ENCODE measurements at places on chromosomes 2 and 18.

GRCh38 chr2:213862407-213863076, 548.3 kb upstream of the VWC2L start:
- no peak for DNase-seq

DNA sequence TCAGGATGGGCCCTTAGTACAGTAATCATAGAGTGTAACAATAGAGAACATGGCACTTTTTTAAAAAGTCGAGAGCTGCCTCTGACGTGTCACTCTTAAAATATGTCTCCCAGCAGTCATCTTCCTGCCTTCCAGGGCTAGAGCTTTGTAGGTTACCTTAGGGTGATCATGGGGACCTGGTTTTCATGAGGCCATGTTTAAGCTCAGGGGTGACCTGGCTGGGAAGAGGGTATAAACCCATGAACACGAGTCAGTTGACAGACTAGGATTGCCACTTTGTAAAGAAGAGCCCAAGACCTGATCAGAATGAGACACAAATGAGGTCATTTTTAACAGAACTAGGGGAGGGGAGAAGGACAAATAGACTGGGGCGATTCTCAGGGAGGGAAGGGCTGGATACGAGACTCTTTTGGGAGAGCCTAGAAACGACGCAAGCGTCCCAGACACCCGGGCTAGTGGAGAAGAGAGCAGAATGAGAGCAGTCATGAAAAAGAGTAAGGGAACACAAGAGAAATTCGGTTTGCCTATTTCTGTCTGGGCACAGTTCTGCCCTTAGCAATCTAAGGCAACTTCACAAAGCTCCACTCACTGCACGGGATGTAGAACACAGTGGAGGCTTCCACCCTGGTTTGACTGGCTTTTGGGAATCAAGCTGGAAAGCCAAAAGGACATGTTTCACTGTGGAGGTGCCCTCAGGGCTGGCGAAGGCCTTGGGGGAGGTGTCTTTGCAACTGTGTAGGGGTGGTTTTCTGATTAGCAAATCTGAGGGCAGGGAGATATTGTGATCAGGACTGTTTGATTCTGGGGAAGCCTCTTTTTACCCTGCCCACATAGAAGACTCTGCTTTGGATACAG, 1.8 kb upstream of the RAB31 start:
- no peak for DNase-seq

- DNase-seq, result no peak
These were observed 22.5 kb upstream of the PLEKHM3 start for GRCh38 chr2:208047840-208048239.

DNA sequence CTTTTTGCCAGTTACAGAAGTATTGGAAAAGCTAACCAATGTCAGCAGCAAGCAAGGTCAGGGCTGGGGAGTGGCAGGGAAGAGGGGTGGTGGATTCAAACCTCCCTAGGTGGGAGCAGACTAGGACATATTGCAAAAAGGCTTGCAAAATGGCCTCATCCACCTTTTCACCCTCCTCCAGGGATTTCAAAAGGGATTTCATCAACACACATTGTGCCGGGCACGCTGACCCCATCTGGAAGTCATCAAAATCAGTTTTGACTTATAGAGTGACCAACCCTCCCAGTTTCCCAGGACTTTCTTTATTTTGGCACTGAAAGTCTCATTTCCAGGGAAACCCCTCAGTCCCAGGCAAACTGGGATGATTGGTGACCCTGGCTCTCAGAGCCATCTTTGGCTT, 94.7 kb downstream of the BIN1 start:
- DNase-seq, result no peak

DNA sequence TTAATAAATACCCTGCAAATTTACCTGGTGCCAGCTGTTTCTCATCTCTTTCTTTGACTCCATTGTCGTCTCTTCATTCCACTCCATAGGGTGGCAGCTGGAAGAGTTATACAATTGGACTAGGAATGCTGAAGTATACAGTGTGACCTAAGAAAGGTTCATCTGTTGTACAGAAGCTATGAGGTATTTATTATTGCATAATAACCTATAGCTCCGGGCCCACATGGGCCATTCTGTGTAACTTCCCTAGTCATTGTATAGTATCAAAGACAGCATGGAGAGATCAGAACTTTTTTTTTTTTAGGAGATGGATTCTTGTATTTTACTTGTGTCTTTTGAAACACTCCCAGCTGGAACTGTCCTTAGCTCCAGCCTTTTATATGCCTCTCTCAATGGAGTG, 26.2 kb downstream of the BMP10 start:
- DNase-seq, result no peak

DNA sequence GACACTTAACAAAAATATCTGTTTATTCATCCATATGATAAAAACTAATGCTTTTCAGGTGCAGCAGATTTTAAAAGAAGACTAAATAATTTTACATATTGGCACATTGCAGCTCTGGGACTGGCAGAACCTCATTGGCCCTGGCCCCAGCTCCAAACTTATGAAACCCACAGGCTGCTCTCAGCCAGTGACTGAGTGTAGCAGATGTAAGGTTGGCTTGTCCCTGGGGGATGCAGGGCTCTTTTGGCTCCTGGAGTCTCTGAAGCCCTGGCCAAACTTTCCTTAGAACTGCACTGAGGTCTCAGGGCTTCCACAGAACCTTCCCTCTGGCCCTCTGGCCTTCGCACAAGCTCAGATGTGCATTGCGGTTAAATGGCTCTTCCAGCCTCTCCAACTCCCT, 725.0 kb upstream of the SOX11 start:
- no peak for DNase-seq

GRCh38 chr18:44835703-44836102, 155.0 kb downstream of the SETBP1 start:
- DNase-seq, result no peak

DNA sequence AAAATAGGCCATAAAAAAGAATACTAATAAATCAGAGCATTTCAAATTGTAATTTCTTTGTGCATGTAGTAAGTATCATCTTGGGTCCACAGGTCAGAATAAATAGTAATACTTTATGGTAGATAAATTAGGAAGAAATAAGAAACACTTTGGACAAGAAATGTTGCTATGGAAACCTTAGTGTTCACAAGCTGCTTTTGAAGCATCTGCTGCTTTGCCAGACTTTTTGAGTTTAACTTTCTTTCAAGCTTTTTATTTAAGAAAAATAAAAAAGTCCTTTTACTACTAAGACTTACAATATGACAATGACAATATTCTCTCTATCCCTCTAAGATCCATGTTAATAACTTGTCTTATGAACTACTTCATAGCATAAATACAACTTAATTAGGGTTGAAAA, 690.7 kb upstream of the FSHR start:
- no peak for DNase-seq

- DNase-seq, result no peak
These were observed 29.6 kb downstream of the CYRIA start for GRCh38 chr2:16635791-16636699.

GRCh38 chr2:127624756-127625571, 21.0 kb upstream of the GPR17 start:
- DNase-seq, result no peak

DNA sequence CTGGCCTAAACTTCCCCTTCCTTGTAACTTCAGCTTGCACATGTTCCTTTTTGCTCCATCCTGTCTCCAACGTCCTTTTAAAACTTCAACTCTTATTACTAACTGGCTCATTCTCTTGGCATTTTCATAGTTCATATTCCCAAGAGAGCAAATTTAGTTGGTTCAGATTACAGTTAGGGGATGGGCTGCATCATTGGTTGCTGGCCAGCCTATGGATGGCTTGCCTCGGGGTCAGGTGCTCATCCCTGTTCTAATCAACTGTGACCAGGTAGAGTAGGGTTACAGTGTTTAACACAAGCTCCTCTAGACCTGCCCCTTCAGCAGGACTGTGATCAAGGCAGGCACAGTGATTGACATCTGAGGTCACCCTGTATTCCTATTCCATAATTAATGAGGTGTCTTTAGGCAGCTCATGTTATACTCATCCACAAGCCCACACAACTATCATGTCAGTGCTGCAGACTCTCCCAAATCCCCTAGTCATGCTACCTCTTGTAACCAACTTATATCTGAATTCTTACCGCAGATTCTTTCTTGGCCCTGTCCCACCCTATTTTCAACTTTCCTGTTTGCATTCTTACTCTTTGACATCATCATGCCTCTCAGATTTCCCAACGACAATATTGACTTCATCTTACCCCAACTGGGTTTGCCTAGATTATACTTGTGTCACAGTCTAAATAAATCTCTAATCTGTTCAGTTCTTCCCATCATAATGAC, 293.3 kb downstream of the MTX2 start:
- DNase-seq, result no peak

- no peak for DNase-seq
These were observed at the start of gene MGAT5 for GRCh38 chr2:134253804-134254203. Gene MGAT5, plus strand, starts transcription at chr2:134254072. Its CDS starts 332 bp downstream, at chr2:134254404.

DNA sequence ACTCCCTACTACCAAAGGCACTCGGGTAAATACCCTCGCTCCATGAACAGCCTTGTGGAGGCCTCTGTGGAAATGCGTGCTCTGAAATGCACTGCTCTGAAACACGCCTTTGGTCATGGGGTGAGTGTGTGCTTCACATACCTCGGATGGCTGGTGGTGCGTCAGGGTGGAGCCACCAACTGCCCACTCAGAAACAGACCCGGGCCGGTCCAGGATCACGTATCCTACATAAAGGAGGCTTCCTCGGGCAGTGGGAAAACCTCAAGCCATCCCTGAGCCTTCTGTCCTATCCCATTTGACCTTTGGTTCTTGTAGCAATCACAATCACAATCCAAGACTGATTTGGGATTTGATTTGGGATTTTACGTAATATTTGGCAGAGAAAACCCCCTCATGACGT, 53.5 kb upstream of the ZNF516 start:
- DNase-seq, result no peak

DNA sequence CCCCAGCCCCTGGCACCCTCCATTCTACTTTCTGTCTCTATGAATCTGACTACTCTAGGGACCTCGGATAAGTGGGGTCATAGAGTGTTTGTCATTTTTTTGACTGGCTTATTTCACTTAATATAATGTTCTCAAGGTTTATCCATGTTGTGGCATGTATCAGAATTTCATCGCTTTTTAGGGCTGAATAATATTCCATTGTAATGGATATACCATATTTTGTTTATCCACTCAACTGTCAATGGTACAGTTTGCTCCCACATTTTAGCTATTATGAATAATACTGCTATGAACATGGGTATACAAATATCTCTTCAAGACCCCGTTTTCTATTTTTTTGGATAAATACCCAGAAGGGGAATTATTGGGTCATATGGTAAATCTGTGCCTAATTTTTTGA, 7.4 kb downstream of the TRAF3IP1 start:
- DNase-seq, result no peak

DNA sequence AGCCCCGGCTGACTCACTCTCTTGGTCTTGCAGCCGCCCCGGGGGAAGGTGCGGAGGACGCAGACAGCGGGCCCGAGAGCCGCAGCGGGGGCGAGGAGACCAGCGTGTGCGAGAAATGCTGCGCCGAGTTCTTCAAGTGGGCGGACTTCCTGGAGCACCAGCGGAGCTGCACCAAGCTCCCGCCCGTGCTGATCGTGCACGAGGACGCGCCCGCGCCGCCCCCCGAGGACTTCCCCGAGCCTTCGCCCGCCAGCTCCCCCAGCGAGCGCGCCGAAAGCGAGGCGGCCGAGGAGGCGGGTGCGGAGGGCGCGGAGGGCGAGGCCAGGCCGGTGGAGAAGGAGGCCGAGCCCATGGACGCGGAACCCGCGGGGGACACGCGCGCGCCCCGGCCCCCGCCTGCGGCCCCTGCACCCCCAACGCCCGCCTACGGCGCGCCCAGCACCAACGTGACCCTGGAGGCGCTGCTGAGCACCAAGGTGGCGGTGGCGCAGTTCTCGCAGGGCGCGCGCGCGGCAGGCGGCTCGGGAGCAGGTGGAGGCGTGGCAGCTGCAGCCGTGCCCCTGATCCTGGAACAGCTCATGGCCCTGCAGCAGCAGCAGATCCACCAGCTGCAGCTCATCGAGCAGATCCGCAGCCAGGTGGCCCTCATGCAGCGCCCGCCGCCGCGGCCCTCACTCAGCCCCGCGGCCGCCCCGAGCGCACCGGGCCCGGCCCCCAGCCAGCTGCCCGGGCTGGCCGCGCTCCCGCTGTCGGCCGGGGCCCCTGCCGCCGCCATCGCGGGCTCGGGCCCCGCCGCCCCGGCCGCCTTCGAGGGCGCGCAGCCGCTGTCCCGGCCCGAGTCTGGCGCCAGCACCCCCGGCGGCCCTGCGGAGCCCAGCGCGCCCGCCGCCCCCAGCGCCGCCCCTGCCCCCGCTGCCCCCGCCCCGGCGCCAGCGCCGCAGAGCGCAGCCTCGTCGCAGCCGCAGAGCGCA, 12.7 kb downstream of the SALL3 start:
- no peak for DNase-seq

GRCh38 chr18:24499814-24500213, 39.4 kb downstream of the HRH4 start:
- no peak for DNase-seq

DNA sequence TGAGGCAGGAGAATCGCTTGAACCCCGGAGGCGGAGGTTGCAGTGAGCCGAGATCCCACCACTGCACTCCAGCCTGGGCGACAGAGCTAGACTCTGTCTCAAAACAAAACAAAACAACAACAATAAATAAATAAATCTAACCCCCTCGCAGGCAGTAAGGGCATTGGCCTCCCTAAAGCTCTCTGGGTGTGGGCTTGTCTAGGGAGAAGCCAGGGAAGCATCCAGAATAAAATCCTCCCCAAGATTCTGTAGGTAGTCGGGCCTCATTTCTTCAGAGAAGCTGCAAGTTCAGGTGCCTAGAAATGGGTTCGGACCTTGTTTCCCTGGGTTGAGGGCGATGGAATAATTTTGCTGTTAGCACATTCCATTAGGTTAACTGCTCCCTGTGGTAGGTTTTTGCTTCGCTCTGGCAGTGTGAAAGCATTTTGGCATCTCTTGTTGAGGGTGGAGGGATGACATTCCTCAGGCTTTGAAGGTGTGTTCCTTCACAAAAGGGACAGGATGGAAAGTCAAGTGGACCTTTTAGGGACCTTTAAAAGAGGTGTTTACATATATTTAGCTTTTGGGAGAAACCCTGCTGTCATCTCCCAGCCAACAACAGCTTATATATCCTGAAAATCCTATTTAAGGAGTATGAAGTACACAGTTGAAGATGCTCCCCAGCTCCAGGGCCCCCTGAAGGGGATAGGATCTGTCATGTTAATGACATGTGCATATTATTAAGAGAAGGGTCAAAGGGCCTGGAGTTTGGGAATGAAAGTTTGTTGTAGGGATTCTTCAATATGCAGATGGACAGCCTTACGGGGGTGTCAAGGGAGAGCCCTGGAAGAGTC, 17.7 kb downstream of the MYCN start:
- no peak for DNase-seq

DNA sequence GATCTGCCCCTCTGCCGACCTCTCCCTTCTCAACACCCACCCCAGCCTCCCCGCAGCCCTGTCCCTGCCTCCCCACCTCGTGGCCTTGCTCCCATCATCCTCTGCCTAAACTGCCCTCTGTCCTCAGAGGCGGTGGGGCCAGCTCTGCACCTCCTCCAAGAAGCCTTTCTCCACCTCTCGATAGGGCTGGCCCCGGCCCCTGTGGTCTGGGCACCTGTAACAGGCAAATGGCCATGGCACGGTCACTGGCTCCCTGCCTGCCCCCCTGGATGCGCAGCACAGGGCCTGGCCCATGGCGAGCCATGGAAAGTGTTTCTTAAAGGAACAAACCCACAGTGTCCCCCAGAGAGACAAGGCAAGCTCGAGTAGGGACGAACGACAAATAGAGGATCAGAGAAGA, 42.0 kb downstream of the MYO7B start:
- DNase-seq, result no peak

- no peak for DNase-seq
These were observed 798 bp downstream of the TANC1 start for GRCh38 chr2:158969162-158969714.
